Right ventricle myocardium superior (tissue), 1 donor: ENCODE measurements at places on chromosomes 7 and 10.

DNA sequence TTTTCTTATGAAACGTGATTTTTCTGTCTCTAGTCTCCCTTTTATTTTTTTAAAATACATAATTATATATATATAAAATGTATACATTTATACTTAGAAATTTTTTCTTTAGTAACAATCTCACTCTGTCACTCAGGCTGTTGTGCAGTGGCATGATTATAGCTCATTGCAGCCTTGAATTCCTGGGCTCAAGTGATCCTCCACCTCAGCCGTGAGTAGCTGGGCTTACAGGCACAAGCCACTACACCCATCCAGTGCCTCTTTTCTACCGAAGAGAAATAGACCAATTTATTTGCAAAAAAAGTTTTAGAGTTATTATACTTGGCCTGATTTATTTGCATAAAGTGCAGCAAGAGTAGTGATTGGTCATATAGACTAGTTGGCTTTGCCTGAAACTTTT is 72.2 kb downstream of the MAPK8 start:
- DNase-seq = no peak

DNA sequence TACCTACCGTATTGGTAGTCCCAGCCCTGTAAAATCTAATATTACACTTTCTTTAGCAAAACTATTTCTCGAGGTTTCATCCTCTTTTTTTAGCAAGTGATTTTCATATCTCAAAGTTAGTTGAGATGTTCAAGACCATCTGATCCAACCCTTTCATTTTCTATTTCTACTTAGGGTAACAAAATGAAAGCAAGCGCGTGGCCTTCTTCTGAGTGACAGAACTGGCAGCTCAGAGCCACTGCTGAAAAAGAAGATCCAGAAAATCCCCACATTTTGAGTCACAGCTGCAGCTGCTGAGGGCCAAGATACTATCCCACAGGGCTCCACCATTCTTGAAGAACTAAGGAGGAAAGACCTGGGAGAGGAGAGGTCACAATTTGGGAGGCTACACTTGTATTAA is 24.8 kb upstream of the ZNF800 start:
- no peak for DNase-seq

GRCh38 chr7:20165146-20165510 is 52.1 kb downstream of the MACC1 start:
- DNase-seq = no peak

DNA sequence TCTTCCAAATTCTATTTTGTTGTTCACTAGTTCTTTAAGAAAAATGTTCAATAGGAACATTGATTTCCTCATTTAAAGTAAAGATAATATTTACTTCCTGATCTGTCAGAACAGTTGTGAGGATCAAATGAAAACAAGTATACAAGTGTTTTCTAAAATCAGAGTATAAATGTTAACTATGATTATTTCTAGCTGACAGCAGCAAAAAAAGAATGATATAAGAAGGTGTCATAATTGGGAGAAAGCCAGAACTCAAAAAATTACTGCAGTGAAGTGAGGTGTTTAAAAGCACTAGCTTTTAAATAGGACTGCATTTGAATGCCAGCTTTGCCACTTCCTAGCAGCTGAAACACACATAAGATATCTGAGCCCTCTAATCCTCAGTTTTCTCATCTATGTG is 283.3 kb downstream of the RNLS start:
- DNase-seq = no peak

- DNase-seq = no peak
Observed at GRCh38 chr7:139389091-139389490, 29.4 kb downstream of the LUC7L2 start.

DNA sequence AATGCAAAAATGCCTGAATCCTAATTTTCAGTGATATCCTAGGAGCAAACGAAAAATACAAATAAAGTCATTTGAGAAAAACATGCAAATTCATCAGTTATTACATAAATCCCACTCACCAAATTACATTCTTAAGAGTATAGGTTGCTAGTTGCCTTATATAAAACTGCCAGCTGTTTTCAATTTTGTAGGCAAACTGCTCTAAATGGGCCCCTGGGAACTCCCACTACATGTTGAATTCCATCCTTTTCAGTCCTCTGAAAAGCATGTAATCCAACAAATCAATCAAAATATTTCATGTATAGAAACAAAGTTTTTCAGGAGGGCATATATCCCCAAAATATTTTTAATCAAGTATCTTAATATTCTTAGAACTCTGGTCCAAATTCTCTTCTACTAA is 2.1 kb upstream of the JMJD1C start:
- DNase-seq = no peak

- DNase-seq = no peak
Observed at GRCh38 chr7:90931986-90932916, 332.0 kb upstream of the FZD1 start.

GRCh38 chr10:50431791-50432190 is 180.5 kb upstream of the ASAH2 start:
- DNase-seq = no peak

DNA sequence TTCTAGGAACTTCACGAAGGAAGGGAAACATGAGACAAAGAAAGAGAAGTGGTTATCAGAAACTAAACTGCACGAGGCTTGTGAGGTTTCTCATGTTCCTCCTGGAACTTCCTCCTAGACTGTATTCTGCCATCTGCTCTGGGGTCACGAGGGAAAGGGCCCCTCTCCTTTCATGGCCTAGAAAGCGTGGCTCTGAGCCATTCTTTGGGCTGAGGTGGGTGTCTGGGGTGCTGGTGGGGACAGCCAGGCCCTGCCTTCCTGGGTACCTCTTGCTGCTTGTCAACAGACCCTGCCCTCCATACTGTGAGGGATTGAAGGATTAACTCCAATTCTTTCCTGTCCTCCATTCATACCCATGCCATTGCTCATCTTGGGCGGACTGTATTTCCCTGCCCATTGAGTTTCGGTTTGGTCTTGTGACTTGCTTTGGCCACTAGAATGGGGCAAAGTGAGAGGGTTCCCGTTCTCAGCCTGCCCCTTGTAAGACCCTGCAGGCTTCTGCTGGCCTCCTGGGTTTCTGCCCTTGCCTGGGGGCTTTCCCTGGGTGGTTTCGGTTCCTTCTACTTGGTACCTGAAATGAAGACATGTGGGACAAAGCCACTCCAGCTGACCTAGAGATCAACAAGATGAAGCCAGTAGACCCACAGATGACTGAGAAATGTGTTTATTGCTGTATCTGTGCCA is 14.9 kb upstream of the GIMAP8 start:
- DNase-seq = no peak

DNA sequence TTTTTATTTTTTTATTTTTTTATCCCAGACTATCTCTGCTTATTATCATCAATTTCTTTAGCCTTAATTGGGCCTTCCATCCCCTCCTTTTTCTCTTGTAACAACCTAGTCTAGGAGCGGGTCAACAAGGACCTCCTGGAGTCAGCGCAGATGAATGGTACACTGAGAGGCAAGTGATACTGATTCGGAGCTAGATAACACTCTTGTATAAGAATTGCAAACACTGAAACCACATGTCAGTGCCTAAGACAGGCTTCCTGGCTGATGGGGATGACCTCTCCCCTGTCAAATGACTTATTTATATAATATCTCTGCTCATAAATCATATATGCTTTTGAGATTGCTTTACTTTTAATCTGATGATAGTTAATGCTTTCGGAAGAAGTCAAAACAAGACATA is 22.7 kb downstream of the BPGM start:
- DNase-seq = no peak

DNA sequence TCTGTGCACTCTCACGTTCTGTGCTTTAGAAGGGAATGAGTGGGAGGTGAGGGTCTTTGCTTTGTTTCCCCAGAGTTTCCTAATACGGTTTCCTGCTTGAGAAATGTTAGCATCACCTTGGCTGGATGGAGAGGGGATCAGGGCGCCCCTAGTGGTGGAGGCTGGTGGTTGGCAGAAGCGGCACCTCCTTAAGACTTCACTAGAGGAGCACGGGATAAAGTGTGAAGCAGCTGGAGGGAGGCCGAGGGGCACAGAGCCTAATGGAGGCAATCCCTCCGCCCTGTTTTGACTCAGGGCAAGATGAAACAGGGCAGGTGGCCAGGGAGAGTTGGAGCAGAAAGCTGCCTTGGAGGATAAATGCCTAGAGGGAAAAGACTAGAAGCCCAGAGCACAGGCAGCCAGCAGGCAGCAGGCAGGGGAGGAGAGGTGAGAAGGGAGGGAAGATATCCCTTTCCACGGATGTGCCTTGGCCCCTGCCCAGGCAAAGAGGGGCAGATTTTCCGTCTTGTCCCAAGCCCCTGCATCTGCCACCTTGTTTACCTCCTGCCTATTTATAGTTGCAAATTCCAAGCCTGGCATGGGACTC is 56.0 kb upstream of the BTRC start:
- DNase-seq = peak; percentile 71

- no peak for DNase-seq
Observed at GRCh38 chr10:26628395-26628794, 69.1 kb upstream of the PDSS1 start.

DNA sequence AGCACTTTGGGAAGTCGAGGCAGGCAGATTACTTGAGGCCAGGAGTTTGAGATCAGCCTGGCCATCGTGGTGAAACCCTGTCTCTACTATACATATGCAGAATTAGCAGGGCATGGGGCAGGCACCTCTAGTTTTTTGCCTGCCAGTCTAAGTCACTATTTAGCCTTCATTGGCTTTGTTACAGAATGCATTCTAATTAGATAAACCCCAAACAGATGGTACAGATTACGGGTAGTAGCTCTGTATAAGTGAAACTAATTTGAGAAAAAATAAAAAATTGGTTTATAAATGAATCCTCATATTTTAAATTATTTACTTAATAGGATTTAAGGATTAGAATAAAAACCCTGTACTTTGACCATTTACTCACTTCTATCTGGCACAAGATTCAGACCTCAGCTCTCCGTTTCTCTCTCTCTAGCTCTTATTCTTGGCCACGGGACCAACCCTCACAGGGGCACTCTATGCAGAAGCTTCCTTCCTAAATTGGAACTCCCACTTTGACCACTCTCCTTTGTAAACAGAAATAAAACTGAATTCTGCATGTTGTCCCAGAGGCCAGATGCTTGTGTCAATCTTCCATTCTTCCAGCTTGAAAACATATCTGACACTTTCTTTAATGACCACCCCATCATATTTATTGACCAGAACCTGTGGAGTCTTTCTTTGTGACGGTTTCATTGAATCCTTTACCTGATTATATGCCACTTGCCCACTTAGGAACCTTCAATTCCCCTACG is 26.8 kb downstream of the BET1 start:
- no peak for DNase-seq

GRCh38 chr10:132754071-132754470 is 31.9 kb downstream of the NKX6-2 start:
- no peak for DNase-seq

DNA sequence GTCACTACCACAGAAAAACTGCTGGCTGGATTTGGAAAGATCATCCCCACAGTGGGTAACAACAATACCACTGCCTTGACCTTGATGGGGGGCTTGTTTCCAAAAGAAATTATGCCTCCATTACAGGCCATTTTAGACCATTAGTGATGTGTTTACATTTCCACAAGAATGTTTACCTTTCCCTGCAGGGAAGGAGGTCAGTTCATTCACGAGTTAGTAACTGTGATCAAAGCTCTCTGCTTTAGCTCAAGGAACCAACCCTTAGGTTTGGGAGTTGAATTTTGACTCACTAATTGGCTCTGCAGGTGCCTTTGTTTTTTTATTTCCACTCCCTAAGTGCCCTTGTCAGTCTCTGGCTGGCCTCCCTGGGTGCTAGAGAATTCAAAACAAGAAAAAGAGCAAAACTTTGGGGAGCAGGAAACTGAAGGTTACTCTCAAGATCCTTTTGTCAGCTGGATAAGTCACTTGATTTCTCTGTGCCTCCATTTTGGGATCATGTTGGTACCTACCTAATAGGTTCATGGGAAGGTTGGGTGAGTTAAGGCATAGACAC is 41.1 kb upstream of the NUPR2 start:
- no peak for DNase-seq

GRCh38 chr10:49081547-49082275 is 33.6 kb downstream of the VSTM4 start:
- DNase-seq = peak; percentile 75

DNA sequence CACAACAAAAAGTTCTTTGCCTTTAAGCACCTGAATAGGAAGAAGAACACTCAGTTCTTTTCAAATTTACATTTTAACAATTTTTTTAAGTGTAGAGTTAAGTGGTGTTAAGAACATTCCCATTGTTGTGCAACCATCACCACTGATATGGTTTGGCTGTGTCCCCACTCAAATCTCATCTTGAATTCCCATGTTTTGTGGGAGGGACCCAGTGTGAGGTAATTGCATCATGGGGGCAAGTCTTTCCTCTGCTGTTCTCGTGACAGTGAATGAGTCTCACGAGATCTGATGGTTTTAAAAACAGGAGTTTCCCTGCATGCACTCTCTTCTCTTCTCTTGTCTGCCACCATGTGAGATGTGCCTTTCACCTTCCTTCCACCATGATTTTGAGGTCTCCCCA is 155.7 kb downstream of the PLXNA4 start:
- DNase-seq = no peak

GRCh38 chr7:155458111-155458877 is at the start of gene EN2:
EN2 (plus strand) TSS chr7:155458129; CDS start chr7:155458378, 249 bp downstream.
- no peak for DNase-seq

GRCh38 chr10:71314028-71314693 is 4.9 kb upstream of the SLC29A3 start:
- peak; percentile 68 for DNase-seq

- no peak for DNase-seq
Observed at GRCh38 chr7:18552316-18552916, 56.9 kb downstream of the HDAC9 start.

DNA sequence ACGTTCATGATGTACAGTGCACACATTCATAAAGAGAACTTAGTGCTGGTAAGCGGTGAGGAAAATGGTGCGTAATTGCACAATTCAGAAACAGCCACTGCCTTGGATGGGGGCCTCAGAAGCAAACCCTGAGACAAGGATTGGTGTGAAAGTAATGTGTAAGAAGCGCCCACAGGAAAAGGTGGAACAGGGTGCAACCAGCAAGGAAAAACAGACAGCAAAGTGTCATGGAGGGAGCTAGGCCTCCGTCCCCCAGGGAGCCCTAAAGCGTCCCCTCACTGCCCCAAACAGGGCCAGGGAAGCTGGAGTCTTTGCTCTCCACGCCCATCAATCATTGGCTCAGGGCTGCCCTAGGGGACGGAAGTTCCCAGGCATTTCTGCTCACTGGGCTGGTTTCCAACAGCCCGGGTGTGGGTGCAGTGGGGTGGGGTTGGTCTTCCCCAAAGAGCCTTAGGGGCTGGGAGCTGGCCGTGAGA is 9.6 kb upstream of the C10orf105 start:
- peak; percentile 83 for DNase-seq

- peak; percentile 88 for DNase-seq
Observed at GRCh38 chr10:130301021-130301892, 165.1 kb downstream of the GLRX3 start.
